Breast epithelium (tissue), 4 donors: ENCODE measurements at places on chromosomes 12 and 14. TPM values are rescaled to one million over a fixed set of nuclear protein-coding genes. Genes with fewer than 3 reads are reported as not detected.

ZBTB42 gene
- 9.2 TPM for total RNA-seq

NOVA1 gene
- total RNA-seq: 58.9 TPM

KRT72 gene
- total RNA-seq: not detected

ARHGAP9 gene
- 16.6 TPM for total RNA-seq

DNA sequence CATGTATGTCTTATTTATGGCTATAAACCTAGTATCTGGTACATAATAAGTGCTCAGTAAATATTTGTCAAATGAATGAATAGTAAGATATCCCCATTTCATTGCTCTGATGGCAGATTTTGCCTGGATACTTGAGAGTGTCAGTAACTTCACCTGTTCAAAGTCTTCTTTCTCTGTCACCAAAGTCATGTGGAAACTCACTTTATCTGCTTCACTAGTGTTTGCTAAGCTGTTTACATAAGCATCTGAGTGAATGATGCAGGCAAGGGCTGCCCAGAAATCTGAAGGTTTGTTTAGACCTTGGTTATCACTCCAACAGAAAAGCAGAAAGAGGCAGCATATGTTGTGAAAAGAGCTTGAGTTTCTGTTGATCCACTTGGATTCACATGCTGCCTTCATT, 4.3 kb downstream of the OR4E1 start:
- DNase-seq: no peak

DNA sequence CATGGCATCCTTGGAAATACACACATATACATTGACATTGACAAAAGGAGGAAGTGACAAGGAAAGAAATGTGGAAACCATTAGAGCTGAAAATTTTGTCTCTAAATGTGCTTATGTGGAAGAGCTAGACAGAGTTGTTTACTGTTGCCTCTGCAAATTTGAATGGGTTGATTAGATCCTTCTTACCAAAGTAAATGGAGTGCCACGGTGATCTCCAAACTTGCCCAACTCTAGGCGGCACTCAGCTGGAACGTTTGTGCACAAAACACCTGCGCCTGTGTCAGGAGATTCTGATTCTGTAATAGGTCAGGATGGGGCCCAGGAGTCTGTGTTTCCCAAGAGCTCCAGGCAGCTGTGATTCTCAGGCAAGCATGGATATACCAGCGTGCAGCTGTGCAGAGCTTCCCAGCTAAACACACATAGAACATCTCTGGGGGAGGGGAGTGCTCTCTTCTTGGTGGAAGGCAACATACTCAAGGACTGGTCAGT, 77.8 kb upstream of the BDKRB2 start:
- no peak for DNase-seq

DNA sequence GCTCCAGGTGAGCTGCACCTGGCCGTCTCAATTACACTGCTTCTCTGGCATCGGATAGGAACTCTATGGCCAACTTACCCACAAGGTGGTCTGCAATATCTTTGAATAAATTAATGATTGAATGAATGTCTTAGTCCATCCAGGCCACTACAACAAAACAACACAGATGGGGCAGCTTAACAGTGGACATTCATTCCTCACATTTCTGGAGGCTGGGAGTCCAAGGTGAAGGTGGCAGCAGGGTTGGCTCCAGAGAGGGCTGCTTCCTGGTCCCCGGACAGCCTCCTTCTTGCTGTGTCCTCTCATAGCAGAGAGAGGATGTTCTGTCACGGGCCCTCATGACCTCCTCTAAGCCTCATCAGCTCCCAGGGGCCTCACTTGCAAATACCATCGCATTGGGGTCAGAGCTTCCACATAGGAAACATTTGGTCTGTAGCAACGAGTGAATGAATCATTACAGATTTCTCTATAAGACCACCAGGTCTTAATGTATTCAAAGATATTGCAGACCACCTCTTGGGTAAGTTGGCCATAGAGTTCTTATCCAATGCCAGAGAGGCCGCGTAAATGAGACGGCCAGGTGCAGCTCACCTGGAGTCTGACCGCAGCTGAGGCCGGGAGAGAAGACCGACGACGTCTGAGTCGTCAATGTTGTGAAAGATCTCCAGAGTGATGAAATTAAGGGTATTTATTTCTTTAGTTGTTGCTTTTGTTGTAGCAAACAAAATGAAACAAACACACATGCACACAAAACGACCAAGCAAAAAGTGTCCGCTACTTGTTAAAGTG, 182.7 kb upstream of the C14orf180 start:
- DNase-seq: no peak

GDF3 gene
- total RNA-seq: not detected

CELA1 gene
- not detected for total RNA-seq

DNA sequence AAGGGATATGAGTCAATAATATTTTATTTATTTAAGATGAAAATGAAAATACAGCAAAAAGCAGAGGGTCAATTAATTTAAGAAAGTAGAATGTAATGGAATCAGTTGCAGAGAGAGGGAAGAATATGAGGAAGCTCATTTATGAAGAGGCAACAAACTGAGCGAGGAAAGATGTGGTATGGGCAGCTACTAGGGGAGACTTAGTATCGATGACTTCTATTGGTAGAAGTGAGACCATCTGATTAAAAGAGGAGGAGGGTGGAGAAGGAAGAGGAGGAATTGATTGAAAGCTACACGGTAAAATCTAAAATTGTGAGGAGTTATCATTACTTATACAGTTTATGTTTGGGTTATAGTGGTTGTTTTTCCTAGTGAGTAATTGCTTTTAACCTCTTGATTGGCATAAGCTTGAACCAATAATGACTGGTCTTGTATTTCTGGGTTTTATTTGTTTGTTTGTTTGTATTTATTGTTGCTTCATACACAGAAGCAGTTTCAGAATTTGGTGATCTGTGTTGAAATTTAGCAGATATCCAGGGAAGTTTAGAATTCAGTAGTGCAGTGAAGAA, 121.0 kb downstream of the LRRIQ1 start:
- DNase-seq: no peak
